Activated T-cell treated with anti-CD3 and anti-CD28 coated beads for 24 hours (primary cell): ENCODE measurements at places on chromosomes 16 and 17.

DNA sequence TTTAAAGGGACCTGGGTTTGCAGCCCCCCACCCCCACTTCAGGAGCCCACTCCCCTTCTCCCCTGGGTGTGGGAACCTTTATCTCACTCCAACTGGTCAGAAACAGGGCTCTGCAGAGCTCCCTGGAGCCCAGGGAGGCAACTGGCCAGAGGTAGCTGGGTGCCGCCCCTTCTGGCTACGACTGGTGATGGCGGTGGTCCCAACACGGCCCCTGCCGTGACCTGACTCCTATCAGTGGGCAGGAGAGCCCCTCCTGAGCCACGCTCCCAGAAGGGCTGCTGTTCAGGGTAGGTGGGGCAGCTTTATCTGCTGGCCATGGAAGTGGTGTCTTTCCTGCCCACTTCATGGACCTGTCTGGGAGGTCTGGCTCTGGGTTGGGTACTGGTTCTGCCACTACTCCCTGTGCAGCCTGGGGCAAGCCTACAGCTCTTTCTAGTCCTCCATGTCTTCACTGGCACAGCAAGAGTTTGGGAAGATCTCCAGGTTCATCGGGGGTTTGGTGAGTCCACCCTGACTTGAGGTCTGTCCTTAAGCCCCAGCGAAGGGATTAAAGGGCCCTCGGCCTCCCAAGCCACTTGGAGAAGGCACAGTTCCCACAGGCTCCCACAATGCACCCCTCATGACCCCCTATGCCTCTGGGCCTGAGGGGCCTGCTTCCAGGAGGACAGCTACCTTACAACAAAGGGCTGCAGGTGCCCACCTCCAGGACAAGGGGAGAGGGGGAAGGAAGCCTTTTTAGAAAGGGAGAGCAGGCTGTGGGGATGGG, 5.5 kb upstream of the SREBF1 start:
- DNase-seq: no peak

DNA sequence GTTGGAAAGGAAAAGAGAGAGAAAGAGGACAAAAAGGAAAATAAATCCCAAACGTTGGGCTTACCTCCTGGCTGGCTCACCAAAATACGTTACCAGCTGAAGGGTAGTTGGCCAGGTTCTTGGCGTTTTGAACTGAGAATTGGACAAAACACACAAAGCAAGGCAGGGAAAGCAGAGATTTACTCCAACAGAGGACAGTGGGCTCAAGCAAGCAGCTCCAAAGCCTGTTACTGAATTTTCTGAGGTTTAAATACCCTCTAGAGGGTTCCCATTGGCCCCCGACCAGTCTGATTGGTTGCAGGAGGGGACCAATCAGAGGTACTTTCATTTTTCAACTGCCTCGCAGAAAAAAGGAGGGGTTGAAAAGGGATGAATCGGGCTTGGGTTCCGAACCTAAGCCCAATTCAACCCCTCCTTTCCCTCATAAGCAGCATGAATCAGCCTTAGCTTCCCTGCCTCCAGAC, 55.6 kb upstream of the ALOX12 start:
- DNase-seq: no peak

GRCh38 chr16:87970186-87970585, 19.0 kb downstream of the BANP start:
- DNase-seq: no peak

GRCh38 chr17:73942703-73943415, 260.6 kb upstream of the RPL38 start:
- DNase-seq: no peak

GRCh38 chr17:71331754-71332325, 789.0 kb upstream of the SOX9 start:
- no peak for DNase-seq

DNA sequence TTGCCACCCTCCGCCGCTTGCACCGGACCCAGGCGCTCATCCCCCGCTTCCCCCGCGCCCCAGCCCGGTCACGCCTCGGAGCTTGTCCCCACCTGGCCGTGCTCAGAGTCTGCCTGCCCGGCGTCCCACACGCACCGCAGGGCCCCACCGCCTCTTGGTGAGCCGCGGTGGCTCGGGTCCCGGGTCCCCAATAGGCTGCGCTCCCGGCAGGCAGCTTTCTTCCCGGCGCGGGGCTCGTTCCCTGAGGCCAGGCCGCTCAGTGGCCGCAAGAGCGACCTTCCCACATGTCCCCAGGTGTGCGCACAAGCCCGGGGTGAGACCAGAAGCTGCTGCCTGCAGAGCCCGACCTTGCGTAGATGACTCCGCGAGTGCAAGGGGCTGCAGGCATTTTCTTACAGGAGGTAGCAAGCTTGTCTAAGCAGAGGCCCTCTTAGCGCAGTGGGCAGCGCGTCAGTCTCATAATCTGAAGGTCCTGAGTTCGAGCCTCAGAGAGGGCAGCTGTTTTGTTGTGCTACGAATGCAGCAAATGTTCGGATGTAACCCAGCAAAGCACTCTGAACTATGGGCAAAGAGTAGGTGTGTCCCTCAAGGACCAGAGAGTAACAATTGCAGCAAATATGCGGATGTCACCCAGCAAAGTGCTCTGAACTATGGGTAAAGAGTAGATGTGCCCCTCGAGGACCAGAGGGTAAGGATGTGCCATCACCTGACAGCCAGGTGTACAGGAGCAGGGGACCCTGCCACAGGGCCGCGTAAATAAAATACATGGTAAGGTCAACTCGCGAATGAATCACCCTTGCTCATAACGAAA, 15.6 kb downstream of the TLE7 start:
- DNase-seq: peak; percentile 24

DNA sequence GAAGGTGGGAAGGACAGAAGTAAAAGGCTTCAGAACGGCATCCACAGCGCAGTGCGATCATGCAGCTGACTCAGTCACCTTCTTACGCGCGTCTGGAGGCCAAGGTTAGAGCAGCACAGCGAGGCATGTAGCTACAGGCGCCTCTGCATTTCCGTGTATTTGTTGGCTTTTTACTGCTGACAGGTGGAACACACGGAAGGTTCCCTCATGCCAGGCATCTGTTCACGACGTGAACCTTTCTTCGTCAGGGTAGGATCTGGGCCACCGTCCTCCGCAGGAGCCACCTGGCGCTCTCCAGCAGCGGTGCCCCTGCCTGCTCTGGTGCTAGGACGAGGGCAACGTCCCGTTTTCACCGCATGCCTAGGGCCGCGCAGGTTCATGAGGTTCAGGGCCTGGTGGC, 15.3 kb downstream of the TMEM204 start:
- DNase-seq: no peak

GRCh38 chr17:37399265-37399803, 7.3 kb downstream of the ACACA start:
- no peak for DNase-seq

DNA sequence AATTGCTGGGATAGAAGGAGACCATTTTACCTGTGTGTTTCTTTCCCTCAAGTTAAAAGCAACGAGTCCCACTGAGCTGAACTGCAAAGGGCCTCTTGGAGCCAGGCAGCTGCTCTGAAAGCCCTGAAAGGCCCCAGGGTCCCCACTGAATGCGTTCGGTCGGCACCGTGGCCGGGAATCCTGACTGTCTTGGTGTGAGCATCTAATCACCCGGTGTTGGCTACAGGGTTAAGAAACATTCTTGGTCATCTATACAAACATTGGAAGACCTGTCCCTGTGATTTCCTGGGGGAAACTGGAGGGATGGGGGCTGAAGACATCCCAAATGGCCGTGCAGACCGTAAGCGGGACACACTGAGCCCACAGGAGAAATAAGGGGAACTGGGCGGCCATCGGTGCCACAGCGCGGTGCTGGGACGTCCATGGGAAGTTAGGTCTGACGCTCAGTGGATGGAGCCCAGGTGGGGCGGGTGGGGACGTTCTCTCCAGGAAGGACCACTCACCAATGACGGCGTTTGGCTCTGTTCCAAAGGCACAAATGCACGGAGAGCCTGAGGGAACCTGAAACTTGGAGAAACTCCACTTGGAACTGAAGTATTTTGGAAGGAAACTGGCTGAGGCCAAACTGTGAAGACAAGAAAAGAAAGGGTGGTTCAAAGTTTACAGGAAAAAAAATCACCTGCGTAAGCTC, 32.1 kb downstream of the WDR45B start:
- no peak for DNase-seq

GRCh38 chr17:72592242-72592966, 471.6 kb downstream of the SOX9 start:
- peak; percentile 37 for DNase-seq

GRCh38 chr17:17518951-17519350, 22.8 kb upstream of the RASD1 start:
- DNase-seq: no peak

DNA sequence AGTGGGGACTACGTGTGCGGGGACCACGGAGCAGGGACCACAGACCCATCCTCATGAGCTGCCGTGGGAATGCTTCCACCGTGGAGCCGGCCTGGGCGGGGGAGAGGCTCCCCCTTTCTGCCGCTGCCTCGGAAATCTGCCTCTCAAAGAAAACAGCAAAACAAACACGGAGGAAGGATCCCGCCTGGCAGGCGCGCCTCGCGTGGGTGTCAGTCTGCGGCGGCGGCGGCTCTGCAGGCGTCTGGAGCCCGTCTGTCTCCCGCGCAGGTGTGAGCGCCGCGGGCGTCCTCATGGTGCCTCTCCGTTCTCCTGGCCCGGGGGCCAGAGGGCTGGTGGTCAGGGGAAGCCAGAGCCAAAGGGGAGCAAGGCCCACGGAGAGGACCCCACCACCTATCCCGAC, 27.5 kb downstream of the GSE1 start:
- DNase-seq: no peak

- no peak for DNase-seq
Observed at GRCh38 chr16:14120335-14120734, 49.2 kb downstream of the MRTFB start.
